ENCODE measurements at places on chromosomes 7 and 10.

DNA sequence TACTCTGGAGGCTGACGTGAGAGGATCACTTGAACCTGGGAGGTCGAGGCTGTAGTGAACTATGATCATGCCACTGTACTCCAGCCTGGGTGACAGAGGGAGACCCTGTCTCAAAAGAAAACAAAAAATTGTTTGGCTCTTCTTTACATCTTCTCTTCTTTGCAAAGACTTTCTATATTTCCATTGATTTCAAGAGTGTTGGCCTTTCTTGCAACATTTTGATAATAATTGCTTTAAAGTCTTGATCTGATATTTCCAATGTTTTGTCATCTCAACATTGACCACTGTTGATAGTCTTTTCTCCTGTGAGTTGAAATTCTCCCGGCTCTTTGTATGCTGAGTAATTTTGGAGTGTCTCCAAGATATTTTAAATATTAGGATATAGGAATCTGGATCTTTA is 17.8 kb upstream of the CLDN4 start:
- no peak for DNase-seq

DNA sequence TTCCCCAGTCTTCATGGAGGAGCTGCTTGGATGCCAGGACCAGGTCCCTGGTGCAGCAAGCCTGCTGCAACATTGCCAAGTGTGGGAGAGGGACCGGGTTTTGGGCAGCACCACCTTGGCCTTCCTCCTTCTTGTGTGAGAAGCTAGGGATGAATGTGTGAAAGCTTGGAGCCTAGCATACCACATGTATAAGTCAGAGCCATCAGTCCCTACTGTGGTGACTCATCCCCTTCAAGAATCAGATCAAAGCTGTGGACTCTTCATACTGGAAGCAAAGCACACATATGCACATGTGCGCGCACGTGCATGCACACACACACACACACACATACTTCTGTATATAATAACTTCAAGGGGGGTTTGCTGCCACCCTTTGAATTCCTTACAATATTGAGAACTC is 527.8 kb downstream of the LRMDA start:
- DNase-seq: peak; percentile 87

DNA sequence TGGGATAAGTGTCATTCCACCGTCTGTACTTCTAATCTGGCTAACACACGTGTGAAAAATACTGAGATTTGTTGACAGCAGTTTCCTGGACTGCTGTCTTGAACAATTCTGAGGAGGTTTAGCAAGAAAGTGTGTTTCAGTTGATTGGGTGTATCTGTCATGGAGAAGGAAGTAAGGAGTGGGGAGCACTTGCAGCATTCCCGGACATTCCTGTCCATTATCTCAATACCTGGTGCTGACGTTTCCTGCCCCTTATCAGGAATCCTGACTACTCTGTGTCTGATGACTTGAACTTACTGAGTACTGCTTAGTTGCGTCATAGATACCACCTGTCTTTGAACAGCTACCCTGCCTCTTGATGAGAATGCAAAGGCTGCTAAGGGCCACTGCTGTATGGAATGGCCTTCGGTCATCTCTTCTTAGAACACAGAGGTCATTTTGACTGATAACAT is 72.0 kb upstream of the VKORC1L1 start:
- no peak for DNase-seq

- DNase-seq: no peak
Measured at GRCh38 chr10:4894335-4894734, 68.3 kb downstream of the AKR1E2 start.

GRCh38 chr10:77406764-77407430 is 230.7 kb downstream of the KCNMA1 start:
- DNase-seq: no peak

- no peak for DNase-seq
Measured at GRCh38 chr10:85901599-85901998, 465.0 kb downstream of the GRID1 start.

GRCh38 chr7:89887489-89887888 is 266.8 kb upstream of the STEAP1 start:
- DNase-seq: no peak

DNA sequence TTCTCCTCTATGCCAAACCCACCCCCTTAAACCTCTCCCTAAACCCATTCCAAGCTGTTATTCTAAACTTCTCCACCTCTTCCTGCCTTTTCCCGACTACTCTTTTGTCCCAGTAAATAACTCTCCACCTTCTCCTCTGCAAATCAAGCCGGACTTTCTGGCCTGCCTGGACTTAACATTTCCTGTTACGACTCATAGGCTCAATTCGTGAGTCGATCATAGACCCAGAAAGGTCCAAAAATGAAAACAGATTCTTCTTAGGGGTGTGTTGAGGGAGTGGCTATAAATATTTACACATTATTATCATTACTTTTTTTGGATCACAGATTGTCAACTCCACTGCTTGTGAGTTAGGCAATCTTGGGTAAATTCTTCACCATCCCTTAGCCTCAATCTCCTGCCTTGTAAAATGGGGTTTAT is 59.0 kb upstream of the HABP2 start:
- DNase-seq: no peak
